ENCODE measurements at places on chromosomes 12 and 14.

DNA sequence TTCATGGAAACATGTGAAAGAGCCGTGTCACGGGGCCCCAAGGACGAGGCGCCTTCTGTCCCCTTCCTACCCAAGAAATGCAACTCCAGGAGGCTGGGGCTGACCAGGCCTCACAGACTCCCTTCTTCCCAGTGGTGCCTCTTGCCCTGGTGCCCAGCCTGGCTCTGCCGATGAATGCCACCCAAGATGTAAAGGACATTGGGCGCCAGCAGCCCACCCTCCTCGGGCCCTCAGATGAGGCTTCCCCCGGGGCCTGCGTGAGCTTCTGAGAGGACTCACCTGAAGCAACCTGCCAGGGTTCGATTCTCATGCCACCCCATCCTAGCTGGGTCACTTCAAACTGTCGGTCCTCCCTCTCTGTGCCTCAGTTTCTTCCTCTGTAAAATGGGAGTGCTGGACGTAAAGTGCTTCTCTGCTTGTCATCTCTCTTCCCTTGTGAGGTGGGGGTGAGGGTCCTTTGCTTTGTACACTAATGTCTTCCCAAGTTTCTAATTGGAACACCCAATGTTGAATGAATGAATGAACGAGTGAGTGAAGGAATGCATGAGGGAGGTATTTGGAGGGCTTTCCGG is 10.8 kb downstream of the FAM222A start:
- DNase-seq: no peak

DNA sequence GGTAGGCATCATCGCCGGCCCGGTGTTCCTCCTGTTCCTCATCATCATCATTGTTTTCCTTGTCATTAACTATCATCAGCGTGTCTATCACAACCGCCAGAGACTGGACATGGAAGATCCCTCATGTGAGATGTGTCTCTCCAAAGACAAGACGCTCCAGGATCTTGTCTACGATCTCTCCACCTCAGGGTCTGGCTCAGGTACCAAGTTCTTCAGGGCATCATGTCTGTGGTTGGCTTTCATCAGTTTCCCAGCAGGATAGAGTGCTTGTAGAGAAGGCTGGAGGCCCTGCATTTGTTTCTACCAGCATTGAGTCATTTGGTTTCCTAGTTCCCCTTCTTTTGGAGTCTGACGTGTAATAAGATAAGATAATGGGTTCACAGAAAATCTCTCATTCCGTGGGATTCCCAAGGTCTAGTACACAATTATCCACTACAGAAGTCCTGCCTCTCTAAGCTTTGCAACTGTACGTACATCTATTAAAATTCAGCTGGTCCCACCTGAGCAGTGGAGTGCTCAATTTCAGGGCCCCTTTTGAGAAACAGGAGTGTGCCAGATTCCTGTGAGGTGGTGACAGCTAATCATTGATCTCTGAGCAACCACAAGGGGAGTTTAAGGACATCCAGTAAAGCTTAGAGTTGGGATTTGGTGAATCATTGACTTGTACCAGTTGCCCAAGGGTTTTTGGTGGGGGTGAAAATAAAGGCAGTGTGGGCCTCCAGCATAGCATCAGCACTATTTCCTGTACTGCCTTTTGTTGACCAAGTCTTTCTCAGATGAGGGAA is 25.1 kb downstream of the ACVR1B start:
- no peak for DNase-seq

DNA sequence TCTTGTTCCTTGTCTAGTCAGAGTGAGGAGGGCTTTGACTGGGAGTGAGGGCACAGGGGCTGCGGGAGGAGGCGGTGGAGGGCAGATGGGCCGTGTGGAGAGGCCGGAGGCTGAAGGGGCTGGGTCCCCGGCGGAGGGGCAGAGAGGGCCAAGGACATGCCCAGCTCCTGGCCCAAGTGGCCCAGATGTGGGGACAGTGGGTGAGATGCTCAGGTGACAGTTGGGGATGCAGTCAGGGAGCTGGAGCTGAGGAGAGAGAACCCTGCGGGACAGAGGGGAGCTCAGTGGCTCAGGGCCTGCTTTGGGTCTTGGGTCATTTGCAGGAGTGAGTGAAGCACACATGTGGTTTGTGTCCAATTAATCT is 26.5 kb upstream of the PLD4 start:
- no peak for DNase-seq

DNA sequence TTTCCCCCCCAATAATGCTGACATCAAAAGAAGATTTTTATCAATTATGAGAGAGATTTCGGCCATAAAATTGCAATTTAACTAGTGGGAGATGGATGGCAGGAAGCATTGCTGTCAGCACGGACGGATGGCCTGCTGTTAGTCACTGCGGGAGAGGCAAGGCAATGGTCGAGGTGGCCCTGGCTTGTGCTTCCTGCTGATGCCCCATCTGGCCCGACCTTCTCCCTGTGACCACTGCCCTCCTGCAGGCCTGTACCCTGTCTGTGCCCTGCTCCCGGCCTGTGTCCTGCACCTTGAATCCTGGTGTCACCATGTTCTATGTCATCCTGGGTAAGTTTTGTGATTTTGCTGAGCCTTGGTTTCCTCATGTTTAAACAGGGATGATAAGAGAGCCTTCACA is 67.6 kb downstream of the ADCK1 start:
- no peak for DNase-seq

- no peak for DNase-seq
Measured at GRCh38 chr14:84468153-84468552, 1061.8 kb upstream of the FLRT2 start.

GRCh38 chr14:76830556-76830955 is 4.3 kb downstream of the LRRC74A start:
- DNase-seq: no peak

Measured in NCI-H446 (cell line).